ENCODE measurements at places on chromosomes 7 and 10.

DNA sequence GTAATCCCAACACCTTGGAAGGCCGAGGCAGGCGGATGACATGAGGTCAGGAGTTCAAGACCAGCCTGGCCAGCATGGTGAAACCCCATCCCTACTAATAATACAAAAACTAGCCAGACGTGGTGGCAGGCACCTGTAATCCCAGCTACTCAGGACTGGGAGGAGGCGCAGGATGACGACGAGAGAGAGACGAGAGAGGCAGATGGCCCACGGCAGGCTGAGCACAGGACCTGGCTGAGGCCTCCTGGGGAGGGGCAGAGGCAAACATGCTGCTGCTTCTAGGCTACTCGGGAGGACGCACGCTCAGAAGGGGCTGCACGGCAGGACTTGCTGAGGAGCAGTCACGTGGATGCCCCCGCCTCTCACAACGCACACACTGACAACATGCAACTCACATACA lies 22.4 kb downstream of the DIP2C start:
- no peak for DNase-seq

- DNase-seq, result peak; percentile 37
These were observed 14.2 kb downstream of the VTI1A start for GRCh38 chr10:112461029-112461887.

- DNase-seq, result no peak
These were observed 725.2 kb downstream of the SUGCT start for GRCh38 chr7:40859965-40860543.

GRCh38 chr10:102384053-102384452 lies 11.5 kb upstream of the NFKB2 start:
- no peak for DNase-seq

GRCh38 chr7:124934841-124935240 lies 5.2 kb upstream of the POT1 start:
- no peak for DNase-seq

DNA sequence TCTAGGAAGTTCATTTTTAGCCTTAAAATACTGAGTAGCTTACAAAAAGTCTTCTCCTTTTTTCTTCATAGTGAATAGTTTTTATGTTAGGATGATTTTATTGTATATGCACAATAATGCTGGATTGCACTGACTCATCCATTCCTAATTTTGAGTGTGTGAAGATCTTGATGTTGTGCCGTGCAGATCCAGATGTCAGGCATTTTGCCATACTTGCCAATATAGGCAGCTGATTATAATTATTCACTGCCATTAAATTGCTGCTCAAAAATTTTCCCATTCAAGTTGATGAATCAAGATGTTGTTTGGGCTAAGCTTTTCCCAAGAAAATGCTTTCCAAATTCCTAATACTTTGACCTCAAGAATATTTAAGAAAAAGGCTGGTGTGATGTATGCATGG lies 218.3 kb downstream of the AHR start:
- DNase-seq, result no peak

DNA sequence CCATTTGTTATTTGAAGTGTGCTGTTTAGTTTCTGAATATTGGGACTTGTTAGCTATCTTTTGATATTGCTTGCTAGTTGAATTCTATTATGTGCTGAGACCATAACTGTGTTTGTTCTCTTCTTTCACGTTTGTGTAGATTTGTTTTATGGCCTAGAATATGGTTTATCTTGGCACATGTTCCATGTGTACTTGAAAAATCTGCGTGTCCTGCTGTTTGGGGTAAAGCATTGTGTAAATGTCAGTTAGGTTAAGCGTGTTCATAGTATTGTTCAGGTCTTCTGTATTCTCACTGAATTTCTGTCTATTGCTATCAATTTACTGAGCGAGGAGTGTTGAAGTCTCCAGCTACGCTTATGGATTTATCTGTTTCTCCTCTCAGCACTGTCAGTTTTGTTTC lies 19.4 kb downstream of the MMP21 start:
- DNase-seq, result no peak
